ENCODE measurements at places on chromosomes 13 and 19.

- no peak for DNase-seq
Observed at GRCh38 chr13:27954406-27954851, 14.7 kb downstream of the CDX2 start.

DNA sequence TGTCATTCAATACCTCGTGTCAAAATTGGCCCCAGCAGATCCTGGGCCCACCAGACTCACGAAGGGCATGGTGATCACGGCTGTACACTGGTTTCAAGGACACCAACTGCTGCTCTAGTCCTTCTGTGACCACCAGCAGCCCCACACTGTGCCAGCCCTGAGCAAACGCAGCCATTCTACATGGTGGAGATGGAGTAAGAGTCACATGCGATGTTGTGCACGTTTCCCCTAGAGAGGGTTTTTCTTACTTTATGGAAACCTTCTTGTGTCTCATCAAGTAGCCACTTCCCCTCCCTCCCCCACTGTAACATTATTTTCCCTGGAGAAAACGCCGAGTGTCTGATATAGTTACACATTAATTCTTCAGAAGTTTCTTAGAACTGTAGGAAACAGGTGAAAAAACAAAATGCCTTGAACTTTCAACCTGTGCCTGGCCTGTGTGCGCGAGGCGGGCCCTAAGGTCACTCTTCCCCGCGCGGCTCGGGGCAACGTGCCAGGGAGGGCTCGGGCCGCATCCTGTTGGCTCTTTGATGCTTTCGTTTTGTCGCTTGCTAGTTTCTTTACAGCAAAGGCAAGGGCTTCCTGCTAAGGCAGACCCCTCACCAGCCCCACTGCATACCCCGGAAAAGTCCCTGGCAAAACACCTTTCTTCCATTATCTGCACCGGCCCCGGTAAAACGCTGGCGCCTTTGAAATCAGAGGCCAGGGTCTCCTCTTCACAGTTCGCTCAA, 44.6 kb downstream of the GGACT start:
- DNase-seq = no peak

- no peak for DNase-seq
Observed at GRCh38 chr13:113877149-113877990, 13.5 kb upstream of the GAS6 start.

- no peak for DNase-seq
Observed at GRCh38 chr19:51824281-51825005, 29.5 kb downstream of the FPR3 start.

DNA sequence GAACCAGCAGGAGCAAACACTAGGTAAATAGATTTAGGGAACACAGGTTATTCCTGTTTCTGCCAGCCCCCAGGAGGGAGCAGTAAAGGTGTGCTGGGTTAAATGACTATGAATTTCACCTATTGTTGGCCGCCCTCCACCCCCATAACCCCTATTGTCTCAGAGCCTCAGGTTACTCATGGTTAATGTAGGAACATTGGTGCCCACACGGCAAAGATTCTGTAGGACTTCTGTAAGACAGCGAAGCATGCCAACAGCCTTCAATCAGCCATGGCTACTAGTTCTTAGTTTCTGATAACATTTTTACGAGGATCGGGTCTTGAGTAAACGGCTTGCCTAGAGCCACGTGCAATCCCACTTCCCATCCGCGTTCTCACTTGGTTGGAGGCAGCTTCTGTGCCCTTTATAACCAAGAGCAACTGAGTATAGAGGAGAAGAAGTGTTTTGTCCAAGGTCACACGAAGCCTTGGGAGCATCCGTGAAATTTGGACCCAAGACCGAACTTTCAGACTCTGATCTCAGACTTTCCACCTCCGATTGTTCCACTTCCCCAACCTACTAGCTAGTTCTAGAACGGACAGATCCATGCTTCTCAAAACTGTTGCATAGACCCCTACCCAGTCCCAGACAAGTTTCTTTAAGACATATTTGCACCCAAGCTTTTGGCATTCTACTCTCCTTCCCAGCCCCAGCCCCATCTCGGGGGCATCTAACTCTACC, 5.1 kb upstream of the CACNG8 start:
- DNase-seq = no peak

DNA sequence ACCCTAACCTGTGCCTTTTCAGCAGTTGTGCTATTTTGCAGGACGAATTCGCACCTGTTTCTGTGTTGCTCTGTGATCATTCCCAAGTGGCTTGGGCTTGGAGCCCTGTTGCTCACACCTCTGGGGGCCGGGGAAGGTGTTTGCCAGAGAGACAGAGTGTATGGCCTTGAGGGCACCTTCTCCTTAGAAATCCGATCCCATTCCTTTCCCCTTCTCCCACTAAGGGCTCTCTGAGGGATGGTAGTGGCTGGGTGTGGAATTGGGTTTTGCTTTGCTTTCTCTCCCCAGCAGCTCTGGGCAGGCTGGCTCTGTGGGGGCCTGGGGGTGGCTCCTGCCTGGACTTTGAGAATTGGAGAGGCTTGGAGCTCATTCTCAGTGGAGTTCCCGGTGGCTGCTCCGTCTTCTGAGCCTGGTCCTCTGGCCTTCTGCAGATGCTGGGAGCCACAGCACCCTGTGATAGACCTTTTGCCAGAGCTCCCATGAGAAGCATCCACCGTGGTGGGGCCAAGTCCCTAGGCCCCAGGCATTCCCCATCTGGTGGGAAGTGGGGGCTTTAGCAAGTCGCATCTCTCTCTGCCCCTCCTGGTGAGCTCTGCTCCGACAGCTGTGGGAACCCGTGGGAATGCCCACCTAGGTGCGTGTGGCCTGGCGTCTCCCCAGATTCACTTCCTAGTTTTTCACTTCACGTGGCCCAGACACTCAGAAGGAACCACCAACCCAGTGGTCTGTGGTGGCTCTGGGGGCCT, 26.1 kb downstream of the ATP11A start:
- no peak for DNase-seq
